ENCODE measurements at places on chromosomes 13 and 19. TPM values are rescaled to one million over a fixed set of nuclear protein-coding genes. Genes with fewer than 3 reads are reported as not detected.

DNA sequence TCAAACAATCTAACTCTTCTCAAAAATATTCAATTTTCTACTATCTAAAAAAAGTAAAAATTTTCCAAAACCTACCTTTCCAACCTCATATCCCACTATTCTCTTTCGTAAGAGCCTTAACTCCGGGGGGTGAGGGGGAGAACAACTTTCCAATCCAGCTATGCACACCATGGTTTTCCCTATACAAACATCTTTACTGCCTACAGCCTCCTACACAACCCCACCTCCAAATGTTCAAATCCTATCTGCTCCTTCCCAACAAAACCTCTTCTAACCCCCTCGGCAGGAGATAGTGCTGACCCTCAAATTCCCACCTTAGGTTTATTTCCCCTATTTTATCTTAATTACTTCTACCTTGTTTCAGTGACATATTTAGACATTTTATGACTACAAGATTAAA is 102.0 kb downstream of the DIAPH3 start:
- H3K4me3 ChIP-seq: no peak overlapping the region
- no peaks in the 10 kb centered on the region for H3K27me3 ChIP-seq
- no peaks in the 10 kb centered on the region for H3K4me1 ChIP-seq
- DNase-seq: no peak
- H3K27ac ChIP-seq: no peak overlapping the region
- H3K36me3 ChIP-seq: no peaks in the 10 kb centered on the region

Gene LATS2
- total RNA-seq: 61.1 TPM

DNA sequence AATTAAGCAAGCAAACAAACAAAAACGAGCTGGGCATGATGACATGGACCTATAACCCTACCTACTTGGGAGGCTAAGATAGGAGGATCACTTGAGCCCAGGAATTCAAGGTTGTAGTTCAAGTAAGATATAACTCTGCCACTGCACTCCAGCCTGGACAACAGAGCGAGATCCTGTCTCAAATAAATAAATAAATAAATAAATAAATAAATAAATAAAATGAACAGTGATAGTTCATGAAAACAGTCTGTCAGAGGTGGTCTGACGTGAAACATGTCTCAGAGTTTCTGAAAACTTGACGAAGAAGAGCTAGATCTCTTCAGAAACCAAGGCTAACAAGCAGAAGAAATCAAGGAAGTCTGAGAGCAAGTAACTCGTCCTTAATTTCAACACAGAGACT is 188.8 kb upstream of the GPC6 start:
- H3K36me3 ChIP-seq: no peaks in the 10 kb centered on the region
- H3K27me3 ChIP-seq: no peaks in the 10 kb centered on the region
- H3K27ac ChIP-seq: no peak overlapping the region
- no peak overlapping the region for H3K4me3 ChIP-seq

GRCh38 chr19:50418176-50419021 is at the start of gene SPIB:
SPIB (plus strand) TSS chr19:50418938; CDS start chr19:50418963, 25 bp downstream.
- H3K36me3 ChIP-seq: no peaks in the 10 kb centered on the region
- peaks cover 13% of the 10 kb centered on the region for H3K4me1 ChIP-seq
- DNase-seq: no peak
- no peak within 1 kb of the TSS for H3K27ac ChIP-seq
- H3K27me3 ChIP-seq: peaks cover 42% of the 10 kb centered on the region

DNA sequence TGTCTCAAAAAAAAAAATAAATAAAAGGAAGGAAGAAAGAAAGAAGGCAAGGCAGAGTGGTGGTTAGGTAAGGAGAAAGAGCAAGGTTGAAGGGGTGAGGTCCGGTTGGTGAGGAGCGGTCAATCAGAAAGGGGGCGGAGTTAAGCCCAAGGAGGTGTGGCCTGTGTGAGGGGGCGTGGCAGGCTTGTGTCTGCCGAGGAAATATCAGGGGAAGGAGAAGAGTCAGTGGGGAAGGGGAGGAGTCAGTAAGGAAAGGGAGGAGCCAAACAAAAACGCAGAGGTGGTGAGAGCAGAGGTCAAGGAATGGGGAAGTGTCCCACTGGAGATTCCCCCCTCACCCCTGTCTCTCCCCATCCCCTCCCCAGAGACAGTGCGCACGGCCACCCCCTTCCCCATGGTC is 5.9 kb downstream of the CACNG7 start:
- no peaks in the 10 kb centered on the region for H3K36me3 ChIP-seq
- H3K4me1 ChIP-seq: no peaks in the 10 kb centered on the region
- H3K27me3 ChIP-seq: peaks cover 74% of the 10 kb centered on the region
- no peak for DNase-seq

DNA sequence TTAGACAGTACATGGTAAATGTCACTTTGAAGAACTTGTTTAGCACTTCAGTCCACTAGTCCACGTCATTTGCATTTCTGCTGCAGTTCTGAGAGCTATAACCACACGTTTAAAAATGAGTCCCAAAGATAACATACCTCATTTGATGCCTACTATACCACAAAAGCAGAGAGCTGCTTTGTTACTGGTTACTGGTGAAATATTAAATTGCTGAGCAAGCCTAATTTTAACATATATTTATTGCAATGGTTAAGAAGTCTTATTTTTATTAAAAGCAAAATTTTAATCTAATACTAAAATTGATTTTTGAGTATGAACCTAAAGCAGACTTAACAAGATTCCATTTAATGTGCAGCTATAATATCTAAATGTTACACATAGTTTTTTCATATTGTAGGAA is 1949.7 kb upstream of the PRR20A start:
- H3K36me3 ChIP-seq: no peaks in the 10 kb centered on the region
- H3K4me3 ChIP-seq: no peak overlapping the region
- no peak overlapping the region for H3K27ac ChIP-seq
- no peaks in the 10 kb centered on the region for H3K4me1 ChIP-seq
- no peak for DNase-seq

Gene ZNF98
- 0.17 TPM for total RNA-seq

Gene CGB3
- not detected for total RNA-seq

DNA sequence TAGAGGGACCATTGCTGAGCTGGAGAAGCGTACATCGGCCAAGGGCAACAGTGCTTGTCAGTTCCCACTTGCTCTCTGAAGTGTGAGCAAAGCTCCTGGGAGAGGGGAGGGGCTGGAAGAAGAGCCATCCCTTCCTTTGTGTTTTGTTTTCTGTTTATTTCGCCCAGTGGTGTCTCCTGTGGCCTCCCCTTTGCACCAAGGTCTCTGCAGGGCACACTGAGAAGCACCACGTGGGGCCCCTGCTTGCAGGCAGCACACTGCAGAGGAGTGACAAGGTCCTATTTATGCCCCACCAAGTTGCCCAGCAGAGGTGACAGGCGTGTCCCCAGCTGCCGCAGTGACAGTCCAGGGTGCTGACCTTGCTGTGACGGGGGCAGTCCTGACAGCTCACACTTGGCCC is 24.0 kb downstream of the GRIN2D start:
- no peak overlapping the region for H3K27ac ChIP-seq
- no peak overlapping the region for H3K4me3 ChIP-seq
- no peaks in the 10 kb centered on the region for H3K36me3 ChIP-seq
- H3K27me3 ChIP-seq: no peaks in the 10 kb centered on the region
- H3K4me1 ChIP-seq: peaks cover 4% of the 10 kb centered on the region

DNA sequence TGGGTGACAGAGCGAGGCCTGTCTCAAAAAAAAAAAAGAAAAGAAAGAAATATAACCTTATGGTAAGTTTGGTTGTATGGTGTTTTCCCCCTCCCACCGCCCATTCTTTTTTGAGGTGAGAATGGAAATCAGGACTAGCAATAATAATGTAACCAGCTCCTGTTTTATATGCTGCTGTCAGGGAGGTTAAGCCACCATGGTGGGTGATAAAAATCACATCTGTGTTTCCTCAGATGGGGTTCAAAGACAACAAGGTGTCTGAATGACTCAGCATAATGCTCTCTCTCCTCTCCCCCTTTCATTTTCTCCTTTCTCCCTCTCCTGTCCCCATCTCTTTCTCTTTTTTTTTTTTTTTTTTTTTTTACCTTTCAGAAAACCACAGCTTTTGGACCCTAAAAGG is 28.3 kb upstream of the GARRE1 start:
- H3K27me3 ChIP-seq: no peaks in the 10 kb centered on the region
- H3K4me1 ChIP-seq: peaks cover 9% of the 10 kb centered on the region

GRCh38 chr19:7831452-7831851 is 1.4 kb downstream of the EVI5L start:
- H3K27me3 ChIP-seq: no peaks in the 10 kb centered on the region
- H3K4me3 ChIP-seq: peak overlapping the region; percentile 94

DNA sequence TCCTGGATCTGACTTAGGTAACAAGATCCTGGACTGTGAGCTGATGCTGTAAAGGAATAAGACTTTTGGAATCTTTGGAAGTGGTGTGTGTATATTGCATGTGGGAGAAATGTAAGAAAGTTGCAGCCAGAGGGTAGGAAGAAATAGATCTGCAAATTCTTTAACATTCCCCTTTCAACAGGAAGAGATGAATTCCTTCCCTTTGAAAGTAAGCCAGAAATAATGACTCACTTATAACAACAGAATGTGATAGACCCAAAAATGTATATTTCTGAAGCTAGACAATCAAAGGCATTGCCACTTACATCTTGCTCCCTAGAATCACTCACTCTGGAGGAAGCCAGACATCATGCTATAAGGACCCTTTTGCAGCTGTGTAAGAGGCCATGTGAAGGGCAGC is 9.8 kb upstream of the SIAH3 start:
- no peaks in the 10 kb centered on the region for H3K36me3 ChIP-seq
- no peaks in the 10 kb centered on the region for H3K27me3 ChIP-seq
- H3K4me3 ChIP-seq: no peak overlapping the region
- no peak for DNase-seq
- H3K27ac ChIP-seq: no peak overlapping the region

- no peak for DNase-seq
- no peak overlapping the region for H3K27ac ChIP-seq
- H3K4me3 ChIP-seq: peak overlapping the region; percentile 28
- H3K27me3 ChIP-seq: peaks cover 3% of the 10 kb centered on the region
- no peaks in the 10 kb centered on the region for H3K36me3 ChIP-seq
Measured at GRCh38 chr19:920051-920864, 3.1 kb downstream of the KISS1R start.

GRCh38 chr19:2358548-2359173 is 1.4 kb upstream of the TMPRSS9 start:
- H3K4me3 ChIP-seq: no peak overlapping the region
- H3K36me3 ChIP-seq: no peaks in the 10 kb centered on the region
- no peak for DNase-seq
- H3K27ac ChIP-seq: no peak overlapping the region
- peaks cover 3% of the 10 kb centered on the region for H3K27me3 ChIP-seq

- H3K4me3 ChIP-seq: no peak overlapping the region
- no peak for DNase-seq
- no peaks in the 10 kb centered on the region for H3K27me3 ChIP-seq
- H3K36me3 ChIP-seq: peaks cover 8% of the 10 kb centered on the region
Measured at GRCh38 chr19:1624458-1624857, 19.2 kb upstream of the UQCR11 start.

GRCh38 chr13:49302817-49303216 is 55.1 kb downstream of the CDADC1 start:
- no peaks in the 10 kb centered on the region for H3K36me3 ChIP-seq
- H3K4me3 ChIP-seq: no peak overlapping the region
- H3K4me1 ChIP-seq: peaks cover 66% of the 10 kb centered on the region
- no peaks in the 10 kb centered on the region for H3K27me3 ChIP-seq

DNA sequence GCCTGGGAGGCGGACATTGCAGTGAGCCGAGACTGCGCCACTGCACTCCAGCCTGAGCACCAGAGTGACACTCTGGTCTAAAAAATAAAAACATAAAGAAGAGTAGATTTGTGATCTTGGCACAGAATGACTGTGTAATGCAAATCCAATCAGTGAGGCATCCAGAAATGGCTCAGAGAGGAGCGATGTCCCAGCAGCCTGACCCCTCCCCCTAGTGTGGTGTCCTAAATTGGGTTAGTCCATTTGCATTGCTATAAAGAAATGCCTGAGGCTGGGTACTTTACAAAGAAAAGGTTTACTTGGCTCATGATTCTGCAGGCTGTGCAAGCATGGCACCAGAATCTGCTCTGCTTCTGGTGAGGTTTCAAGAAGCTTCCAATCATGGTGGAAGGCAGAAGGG is 59.1 kb upstream of the ZNF30 start:
- H3K27ac ChIP-seq: no peak overlapping the region
- no peaks in the 10 kb centered on the region for H3K4me1 ChIP-seq
- H3K36me3 ChIP-seq: no peaks in the 10 kb centered on the region
- no peaks in the 10 kb centered on the region for H3K27me3 ChIP-seq
- no peak for DNase-seq
- no peak overlapping the region for H3K4me3 ChIP-seq

Gene ZNF726
- total RNA-seq: 0.33 TPM

GRCh38 chr19:412356-413355 is 3.7 kb upstream of the C2CD4C start:
- DNase-seq: no peak
- H3K4me3 ChIP-seq: no peak overlapping the region
- H3K36me3 ChIP-seq: no peaks in the 10 kb centered on the region
- H3K27me3 ChIP-seq: no peaks in the 10 kb centered on the region
- no peak overlapping the region for H3K27ac ChIP-seq

Gene RXFP2
- total RNA-seq: not detected

Gene GNA15
- 13.8 TPM for total RNA-seq

- H3K4me3 ChIP-seq: no peak overlapping the region
- no peak overlapping the region for H3K27ac ChIP-seq
- no peaks in the 10 kb centered on the region for H3K27me3 ChIP-seq
Measured at GRCh38 chr19:8109890-8110662, 39.3 kb downstream of the FBN3 start.

- H3K27ac ChIP-seq: no peak overlapping the region
- no peak for DNase-seq
- H3K36me3 ChIP-seq: no peaks in the 10 kb centered on the region
- peak overlapping the region; percentile 50 for H3K4me3 ChIP-seq
- peaks cover 4% of the 10 kb centered on the region for H3K27me3 ChIP-seq
Measured at GRCh38 chr13:27920677-27921420, 1.0 kb downstream of the PDX1 start.

DNA sequence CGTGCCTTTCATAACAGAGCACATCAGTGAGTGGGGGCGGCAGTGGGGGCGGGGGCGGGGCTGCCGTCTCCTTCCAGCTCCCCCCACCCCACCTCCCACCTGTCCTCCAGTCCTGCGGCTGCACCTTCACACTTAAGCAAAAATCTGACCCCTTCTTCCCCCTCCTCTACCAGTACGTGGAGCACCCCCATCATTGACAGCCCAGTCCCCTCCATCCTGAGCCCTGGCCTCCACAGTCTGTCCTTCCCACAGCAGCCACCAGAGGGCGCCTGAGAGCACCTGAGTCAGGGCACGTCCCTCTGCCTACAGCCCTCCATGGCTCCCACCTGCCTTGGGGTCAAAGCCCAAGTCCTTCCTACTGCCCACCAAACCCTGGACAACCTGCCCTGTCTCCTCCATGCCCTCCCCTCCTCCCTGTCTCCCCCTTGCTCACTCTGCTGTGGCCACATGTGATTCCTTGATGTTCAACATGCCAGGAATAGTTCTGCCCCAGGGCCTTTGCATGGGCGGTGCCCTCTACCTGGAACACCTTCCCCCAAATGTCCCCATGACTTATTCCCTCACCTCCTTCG is 4.0 kb downstream of the EBI3 start:
- H3K4me1 ChIP-seq: peaks cover 7% of the 10 kb centered on the region
- H3K27me3 ChIP-seq: peaks cover 14% of the 10 kb centered on the region
- no peak overlapping the region for H3K4me3 ChIP-seq
- H3K36me3 ChIP-seq: no peaks in the 10 kb centered on the region

DNA sequence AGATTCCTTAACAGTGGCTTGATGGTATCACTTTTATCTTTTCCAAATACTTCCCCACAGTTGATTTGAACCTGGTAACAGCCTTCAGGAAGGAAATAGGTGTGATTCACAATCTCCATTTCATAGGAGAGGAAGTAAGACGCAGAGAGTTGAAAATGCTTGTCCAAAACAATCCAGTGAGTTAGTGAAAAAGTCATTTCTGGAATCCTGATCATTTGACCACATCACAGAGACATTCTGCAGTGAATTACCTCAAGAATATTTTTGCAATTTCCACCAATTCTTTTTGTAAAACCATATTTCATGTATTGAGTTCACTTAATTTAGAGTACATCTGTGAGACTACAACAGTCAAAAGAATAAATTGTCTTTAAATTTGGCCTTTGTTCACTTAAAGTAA is 292.8 kb downstream of the DCLK1 start:
- no peak overlapping the region for H3K27ac ChIP-seq
- DNase-seq: no peak
- H3K36me3 ChIP-seq: no peaks in the 10 kb centered on the region
- no peaks in the 10 kb centered on the region for H3K27me3 ChIP-seq
